Activated CD8-positive, alpha-beta memory T cell treated with anti-CD3 and anti-CD28 coated beads for 1 hour (primary cell): ENCODE measurements at places on chromosomes 7 and 10.

GRCh38 chr7:30920584-30921539 lies 9.2 kb downstream of the AQP1 start:
- no peak for DNase-seq

GRCh38 chr7:29197916-29198315 lies 3.3 kb downstream of the CHN2 start:
- no peak for DNase-seq

- no peak for DNase-seq
These were observed 55.5 kb upstream of the LRGUK start for GRCh38 chr7:134071355-134072331.

DNA sequence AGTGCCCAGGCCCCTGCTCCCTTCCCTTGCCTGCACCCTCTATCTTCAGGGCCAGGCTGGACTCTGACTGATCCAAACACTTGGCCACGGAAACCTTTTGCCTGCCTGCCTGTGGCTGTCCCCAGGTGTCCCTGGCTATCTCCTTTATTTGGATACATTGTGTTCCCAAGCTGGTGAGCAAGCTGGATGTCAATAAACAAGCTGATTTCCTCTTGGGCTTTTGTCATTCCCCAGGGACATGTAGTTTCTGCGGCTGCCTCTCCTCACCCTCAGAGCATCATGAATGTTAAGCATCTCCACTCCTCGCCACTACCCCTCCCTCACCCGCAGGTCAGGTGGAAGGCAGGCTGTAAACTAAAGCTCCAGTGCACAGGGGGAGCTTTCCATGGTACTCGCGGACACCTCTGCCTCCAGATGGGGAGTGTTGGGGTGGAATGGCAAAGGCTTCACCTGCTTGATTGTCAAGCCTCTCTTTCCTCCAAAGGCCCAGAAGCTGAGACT lies 6.9 kb downstream of the GHRHR start:
- DNase-seq, result no peak

DNA sequence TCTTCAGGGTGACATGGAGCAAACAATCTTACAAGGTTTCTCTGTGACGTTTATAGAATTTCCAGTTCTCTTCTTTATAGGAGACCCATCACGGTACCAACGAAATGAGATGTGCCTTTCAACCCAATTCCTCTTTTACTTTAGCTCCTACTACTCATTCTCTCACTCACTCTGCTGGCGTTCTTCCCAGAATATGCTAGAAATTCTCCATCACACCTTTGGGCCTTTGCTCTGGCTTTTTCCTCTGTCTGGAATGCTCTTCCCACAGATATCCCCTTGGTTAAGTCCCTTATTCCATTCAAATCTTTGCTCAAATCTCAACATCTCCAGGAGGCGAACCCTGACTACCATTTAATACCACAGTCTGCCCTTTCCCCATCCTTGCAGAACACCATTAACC lies 39.0 kb downstream of the SEMA3C start:
- DNase-seq, result no peak

DNA sequence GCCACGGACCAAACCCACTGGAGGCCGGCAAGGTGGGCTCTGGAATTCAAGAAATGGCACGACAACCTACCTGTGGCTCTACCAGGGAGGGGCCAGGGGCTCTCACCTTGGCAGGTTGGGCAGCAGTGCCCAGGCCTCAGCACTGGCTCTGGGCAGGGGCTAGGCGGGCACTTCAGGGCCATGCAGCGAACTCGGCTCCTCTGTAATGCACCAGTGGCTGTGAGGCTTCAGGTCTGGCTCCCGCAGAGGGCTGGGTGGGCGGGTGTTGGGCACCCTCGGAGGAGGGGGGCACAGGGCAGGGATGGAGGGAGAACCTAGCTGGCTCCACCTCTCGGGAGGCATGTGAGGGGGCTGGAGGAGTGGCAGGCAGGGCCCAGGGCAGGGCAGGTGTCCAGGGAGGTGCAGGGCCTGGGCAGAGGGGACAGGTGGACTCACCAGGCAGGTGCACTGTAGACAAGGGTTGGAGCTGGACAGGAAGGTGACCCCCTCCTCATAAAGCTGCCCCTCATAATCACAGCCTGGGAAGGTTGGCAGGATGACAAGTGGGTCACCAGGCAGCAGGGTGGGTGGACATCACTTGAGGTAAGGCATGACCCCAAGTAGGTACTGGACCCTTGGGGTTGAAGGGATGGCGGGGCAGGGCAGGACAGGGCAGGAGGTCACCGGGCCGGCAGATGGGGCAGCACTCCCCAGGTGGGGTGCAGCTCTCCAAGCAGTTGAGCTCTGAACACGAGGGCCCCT lies 6.7 kb downstream of the KCP start:
- no peak for DNase-seq

GRCh38 chr7:27840313-27840712 lies 100.4 kb downstream of the TAX1BP1 start:
- DNase-seq, result no peak

DNA sequence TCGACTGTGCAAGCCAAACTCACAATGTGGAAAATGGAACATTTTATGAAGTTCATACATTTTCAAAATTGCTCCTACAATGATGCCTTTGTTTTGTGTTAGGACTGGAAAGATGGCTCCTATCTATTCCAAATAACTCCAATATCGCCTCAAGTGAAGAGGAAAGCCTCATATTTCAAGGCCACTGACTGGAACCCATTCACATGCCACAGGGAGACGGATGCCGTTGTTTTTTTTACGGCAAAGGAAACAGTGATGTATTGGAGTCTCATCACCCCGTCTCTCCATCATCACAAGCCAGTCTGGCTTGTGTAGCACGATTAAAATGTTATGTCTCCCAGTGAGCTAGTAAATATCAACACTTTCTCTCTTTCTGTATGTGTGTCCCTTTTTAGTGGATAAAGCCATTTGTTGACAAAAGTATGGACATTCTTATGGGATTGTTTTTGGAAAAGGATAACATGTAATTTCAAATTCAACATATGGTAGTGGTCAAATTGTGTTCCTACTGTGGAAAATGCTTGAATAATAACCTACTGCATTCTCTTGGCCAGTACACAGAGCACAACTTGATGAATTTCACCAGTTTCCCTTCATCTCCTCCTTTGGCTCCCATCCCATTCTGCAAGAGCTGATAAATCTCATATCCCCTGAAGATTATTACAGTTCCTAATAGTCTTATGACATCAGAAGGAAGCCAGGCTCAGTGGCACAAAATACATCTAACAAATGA lies 109.5 kb upstream of the PITRM1 start:
- DNase-seq, result no peak

GRCh38 chr10:127940866-127941640 lies 34.1 kb downstream of the PTPRE start:
- no peak for DNase-seq

- DNase-seq, result no peak
These were observed 9.2 kb downstream of the BNIP3 start for GRCh38 chr10:131972474-131973071.

GRCh38 chr10:100723180-100723579 lies 22.2 kb upstream of the PAX2 start:
- no peak for DNase-seq

DNA sequence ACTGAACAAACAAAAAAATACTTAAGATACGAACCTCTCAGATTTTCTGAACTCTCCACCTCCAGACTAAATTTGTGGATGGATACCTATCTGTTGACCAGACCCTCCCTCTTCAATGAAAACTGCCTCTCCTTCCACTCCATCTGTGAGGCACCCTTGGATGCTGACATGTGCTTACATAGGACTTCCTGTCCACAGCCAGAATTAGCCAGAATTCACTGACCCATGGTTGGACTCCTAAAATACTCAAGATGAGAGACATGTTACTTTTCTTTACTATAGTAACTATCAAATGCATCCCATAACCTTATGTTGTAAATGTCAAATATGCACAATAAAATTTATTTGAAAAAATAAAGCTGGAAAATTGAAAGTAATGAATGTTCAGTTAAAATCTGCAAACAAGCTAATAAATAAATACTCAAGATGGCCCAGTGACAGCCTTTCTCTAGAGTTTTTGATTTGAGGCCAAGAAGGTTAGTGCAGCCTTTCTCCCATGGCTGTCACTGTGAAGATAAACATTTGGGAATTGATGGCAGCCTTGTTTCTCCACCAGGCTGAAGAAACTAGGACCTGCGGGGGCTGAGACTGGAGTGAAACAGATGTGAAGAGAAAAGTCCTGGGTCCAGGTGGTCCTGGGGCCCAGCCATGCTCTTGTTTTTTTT lies 287.0 kb downstream of the ZEB1 start:
- DNase-seq, result no peak

DNA sequence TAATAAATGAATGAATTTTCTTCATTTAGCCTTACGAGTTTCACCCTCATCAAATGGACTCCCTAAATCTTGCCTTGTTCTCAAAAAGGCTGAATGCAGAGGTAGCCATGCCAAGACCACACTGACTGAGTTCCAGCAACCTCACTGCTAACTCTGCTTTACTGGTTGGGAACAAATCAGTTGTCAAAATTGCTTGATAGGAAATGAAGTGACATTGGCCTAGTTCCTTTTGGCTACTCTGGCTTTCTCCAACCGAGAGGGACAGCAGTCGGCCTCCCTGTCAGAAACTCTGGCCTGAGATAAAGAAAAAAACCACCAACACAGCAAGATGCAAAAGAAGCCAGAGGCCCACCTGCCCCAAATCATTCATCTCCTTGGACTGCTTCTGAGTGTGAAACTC lies 87.0 kb downstream of the PPP1R3C start:
- DNase-seq, result no peak

DNA sequence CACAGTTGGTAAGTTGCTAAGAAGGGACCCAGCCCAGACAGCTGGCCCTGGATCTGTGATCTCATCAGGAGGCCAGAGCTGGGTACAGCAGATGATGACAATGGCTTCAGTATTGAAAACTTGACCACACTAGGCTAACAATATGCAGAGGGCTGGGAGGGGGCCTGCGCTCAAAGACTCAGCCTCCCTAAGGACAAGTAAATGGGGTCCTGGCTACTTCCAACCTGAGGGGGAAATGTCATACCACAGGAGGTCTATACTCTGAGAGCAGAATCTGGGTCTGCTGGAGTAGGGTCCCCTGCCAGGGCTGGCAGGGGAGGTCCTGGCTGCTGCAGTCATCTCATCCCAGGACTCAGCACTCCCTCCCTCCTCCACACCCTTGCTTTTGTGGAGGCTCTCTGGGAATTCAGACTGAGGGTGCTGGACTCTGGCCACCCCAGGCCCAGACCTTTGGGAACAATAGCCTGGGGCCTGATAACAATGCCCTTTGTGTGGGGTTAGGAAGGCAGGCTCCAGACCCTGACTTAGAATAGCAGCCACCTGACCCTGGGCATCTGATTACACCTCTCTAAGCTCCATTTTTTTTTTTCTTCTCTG lies 1.4 kb downstream of the FXYD4 start:
- DNase-seq, result no peak

DNA sequence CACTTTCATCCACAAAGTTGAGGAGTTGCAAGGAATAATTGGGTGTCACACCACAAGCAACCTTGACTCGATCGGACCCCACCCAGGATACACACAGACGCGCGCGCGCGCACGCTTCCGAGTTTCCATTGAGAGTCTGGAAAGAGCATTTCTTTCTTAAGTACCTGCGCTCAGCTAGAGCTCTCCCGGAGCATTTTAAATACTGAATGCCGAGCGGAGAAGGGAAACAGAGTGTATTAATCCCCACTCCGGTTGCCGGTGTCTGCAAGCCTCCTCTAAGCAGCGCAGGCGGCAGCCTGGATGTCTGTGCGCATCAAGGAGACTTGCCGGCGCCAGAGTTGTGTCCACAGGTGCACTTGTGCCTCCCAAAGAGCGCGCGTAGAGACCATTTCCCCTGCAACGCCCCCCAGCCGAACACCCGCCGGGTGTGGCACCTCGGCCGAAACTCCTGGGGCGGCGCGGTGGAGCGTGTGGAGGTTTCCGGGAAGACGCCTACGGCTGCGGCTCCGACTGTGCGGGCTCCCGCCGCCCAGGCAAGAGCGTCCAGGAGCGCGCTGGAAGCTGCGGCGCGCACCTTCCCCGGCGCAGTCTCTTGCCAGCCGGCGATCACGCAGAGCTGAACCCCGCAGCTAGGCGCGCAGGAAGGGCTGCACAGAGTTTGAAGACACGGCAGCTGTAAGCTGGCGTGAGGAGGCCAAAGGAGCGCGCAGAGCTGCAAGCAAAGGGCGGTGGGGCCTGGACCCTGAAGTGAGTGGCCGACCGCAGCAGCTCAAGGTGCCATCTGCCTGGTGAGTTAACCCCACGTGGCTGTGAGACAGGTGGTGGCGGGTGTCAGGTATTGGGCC lies 1.1 kb upstream of the FEZF1 start:
- DNase-seq, result no peak

DNA sequence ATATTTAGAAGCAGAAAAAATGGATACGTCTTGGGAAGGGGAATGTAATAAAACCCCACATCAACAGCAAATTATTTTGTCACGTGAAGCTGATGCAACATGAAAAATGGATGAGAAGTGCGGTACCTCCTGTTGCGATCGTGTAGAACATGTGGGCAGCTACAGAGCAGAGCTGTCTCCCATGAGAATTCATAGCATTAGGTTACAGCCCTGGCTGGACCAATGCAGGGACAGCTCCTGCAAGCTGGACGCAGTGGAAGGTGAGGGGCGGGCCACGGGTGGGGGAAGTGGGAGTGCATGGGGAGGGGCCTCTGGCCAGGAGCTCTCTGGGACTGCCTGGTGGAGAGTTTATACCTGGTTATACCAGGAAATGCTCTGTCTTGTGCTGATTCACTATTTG lies 120.3 kb downstream of the GATA3 start:
- no peak for DNase-seq

DNA sequence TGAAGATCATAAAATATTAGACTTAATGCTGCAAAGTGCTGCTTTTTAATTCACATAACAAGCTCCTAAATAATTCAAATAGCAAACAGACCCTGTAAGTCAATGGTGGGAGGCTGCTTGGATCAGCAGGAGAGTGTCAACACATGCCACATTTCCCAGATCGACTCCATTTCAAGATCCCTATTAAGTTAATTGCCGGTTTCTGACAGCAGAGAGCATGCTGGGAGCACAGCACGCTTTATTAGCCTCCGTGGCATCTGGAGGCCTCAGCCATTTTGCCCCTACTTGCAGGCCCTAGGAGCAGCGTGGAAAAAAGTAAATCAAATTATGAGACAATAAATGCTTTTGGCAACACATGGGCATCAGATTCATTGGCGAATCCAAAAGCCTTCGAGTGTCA lies 201.0 kb downstream of the EMX2 start:
- no peak for DNase-seq

DNA sequence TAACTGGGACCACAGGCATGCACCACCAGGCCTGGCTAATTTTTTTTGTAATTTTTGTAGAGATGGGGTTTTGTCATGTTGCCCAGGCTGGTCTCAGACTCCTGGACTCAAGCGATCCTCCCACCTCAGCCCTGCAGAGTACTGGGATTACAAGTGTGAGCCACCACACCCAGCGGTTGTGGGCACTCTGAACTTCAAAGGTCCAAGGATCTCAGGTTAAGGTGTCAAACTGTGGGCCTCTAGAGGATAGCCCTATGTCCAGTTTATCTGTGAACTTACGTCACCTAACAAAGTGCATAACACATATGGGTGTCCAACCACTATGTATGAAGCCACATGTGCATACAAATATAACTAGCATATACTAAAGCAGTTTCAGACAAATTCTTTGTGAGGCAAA lies 3.2 kb upstream of the IL2RA start:
- DNase-seq, result no peak

DNA sequence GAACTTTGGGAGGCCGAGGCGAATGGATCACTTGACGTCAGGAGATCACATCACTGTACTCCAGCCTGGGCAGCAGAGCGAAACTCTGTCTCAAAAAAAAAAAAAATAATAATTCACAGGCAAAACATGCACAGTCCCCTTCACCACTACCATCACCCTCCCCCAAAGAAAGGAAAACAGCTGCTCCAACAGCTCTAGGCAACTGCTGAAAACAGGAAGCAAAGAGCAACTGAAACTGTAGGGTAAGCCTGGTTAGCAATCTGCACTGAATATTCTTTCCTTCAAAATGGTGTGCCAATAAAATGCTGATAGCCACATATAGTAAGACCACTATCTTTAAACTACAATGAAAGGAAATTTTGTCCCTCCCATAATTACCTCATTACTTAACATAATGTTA lies 11.8 kb downstream of the NT5C2 start:
- DNase-seq, result no peak
